ENCODE measurements at places on chromosomes 5 and 9.

GRCh38 chr5:92849756-92850155, 731.3 kb downstream of the NR2F1-AS1 start:
- no peak for DNase-seq

DNA sequence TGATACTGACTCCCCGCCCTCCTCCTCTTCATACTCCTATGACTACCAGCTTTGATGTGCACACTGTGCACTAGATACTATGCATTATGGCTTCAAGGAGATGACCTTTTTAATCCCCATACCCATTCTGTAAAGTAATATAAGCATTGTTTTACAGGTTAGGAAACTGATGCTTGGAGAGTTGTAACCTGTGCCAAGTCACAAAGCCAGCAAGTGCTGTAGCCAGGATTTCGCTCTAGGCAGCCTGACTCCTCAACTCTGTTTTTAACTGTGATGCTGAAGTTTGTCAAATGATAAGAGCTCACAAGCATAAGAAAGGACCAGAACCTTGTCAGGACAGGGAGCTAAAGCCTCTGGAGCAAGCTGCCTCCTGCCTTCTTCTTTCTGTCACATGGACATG, 461.3 kb downstream of the TMEM232 start:
- DNase-seq = no peak

DNA sequence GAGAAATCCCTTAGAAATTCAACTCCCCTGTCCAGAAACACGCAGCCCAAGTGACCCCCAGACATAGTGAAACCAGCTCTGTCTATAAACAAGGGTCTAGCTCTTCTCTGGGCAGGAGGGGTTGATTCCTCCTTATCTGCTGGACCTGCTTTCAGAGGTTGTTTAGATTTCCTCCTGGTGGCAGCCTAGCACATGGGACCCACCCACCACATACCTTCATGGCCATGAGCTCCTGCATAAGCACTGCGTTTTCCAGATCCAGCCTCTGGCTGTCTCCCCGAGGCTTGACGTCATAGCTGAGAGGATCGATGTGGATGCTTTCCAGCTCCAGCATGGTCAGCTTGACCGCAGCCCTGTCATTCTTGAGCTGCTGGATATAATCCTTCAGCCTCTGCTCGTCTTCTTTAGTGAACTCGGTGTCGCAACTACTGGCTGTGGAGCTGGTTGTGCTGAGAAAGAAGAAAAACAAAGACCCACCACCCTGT, 77.0 kb downstream of the DCP2 start:
- DNase-seq = no peak

- no peak for DNase-seq
Observed at GRCh38 chr9:107940616-107941595, 451.3 kb upstream of the KLF4 start.

GRCh38 chr9:114287763-114288192, 35.1 kb upstream of the ORM1 start:
- no peak for DNase-seq

DNA sequence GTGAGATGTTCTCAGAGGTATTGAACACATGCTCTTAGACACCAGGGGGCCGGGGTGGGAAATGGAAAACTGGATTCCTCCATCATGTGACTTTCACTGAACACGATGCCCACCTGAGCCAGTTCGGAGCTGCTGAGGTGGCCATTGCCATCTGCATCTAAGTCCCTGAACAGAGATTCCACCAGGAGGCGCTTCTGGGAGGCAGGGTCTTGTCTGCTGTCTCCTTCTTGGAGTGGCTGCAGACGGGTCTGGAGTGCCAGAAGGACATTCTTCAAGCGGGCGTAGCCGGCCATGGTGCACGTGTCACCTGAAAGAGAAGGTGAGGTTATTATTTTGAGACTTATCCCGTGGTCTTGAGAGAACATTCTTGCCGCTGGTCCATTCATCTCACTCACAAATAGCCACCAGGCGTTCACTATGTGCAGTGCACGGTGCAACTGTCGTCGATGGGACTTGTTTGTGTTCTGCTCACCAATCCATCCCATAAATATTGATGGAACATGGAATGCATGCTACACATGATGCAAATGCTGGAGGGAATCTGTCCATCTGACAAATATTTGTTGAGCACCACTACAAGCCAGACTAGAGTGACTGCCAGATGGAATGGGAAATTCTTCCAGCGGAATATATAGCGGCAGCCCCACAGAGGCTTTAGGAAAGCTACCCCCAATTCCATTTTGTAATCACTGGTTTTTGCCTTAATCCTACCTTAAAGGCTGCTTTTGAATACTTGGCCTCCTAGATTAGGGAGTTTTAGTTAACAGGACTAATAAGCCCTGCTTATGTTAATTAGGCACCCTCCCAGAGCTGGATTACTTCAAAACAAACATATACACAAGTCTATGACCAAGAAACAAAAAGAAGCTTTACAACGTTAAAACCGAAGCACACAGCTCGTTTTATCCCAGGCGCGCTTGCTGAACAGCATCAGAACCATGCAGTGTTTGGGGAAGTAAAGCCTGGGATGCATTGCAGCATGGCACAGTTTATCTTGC, 264.8 kb downstream of the HSPA4 start:
- no peak for DNase-seq

DNA sequence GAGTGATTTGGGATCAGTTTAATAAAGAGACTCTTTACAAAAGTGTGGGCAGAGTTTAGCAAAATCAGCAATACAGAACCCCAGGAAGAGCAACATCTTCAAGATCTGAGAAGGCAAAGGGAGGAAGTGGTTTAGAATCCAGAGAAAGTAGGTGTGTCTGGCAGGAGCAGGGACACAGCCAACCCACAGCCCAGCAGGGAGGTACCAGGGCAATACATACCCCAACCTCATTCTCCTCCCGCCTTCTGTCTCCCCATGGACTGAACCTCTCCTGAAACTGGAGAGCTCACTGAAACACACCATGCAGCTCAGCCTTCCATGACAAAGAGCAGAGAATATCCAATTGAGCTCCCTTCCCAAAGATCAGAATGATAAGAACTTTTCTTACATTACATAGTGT, 283.4 kb downstream of the PRELID2 start:
- DNase-seq = no peak

- no peak for DNase-seq
Observed at GRCh38 chr9:1878811-1879210, 136.3 kb upstream of the SMARCA2 start.

DNA sequence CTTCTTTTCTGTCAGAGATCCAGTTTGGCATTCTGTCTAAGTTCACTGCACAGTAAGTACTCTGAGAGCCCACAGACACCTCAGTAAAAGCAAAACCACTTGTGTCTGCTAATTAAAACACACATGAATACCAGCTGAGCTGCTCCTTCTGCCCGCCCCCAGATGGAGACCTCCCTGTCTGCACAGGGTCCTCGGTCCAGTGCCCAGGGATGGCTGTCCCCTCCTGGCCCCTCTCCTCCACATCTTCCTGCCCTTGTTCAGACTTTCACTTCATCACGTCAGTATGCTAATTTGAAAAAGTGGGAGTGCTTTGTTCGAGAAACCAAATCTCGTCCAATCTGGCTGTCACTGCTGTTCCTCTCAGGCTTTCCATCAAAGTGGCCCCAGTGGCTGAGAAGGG, 43.5 kb downstream of the LIX1 start:
- DNase-seq = peak; percentile 57

- DNase-seq = no peak
Observed at GRCh38 chr5:143338658-143339366, 64.7 kb downstream of the NR3C1 start.

DNA sequence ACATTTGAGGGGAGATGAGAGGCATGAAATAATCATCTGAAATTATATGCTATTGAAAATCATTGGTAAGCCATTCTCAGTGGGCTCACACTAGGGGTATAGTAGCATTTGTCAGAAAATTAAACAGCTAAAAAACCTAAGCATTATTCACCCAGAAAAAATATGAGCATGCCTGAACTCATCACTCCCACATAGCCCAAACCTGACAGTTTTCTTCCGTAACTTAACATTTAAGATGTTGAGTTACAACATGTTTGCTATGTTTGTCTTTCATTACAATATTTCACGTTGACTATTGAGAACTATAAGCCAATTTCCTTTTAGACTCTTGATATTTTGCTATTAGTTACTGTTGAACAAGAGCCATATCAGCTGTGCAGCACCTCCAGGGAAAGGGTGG, 23.5 kb upstream of the GHR start:
- no peak for DNase-seq
